ENCODE measurements at places on chromosomes 1 and 21.

DNA sequence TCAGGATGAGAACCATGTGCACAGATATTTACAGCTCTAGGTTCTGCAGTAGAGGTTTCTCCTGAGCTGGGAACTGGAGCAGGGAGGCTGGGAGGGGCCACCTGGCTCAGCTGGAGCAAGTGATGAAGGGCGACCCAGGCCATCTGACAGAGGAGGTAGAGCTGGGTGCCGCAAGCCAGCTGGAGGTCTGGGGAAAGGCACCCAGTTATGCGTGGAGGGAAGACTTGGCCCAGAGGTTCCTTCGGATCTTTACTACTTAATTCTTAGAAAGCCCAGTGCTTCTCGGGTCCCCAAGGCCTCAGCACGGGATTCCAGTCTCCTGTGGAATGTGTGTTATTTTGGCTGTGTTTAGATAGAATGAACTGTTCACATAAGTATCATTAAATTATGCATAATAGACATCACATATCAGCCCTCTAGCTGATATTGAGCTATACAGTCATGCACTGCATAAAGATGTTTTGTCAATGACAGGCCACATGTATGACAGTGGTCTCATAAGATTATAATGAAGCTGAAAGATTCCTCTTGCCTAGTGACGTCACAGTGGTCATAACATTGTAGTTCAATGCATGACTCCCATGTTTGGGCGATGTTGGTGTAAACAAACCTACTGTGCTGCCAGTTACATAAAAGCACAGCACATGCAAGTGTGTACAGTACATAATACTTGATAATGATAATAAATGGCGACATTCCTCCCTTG is 245.1 kb downstream of the RHOU start:
- DNase-seq = peak; percentile 10

- peak; percentile 83 for DNase-seq
These were observed 34.3 kb upstream of the ECE1 start for GRCh38 chr1:21324368-21325141.

- DNase-seq = no peak
These were observed 6.0 kb upstream of the SLC27A3 start for GRCh38 chr1:153769221-153769620.

DNA sequence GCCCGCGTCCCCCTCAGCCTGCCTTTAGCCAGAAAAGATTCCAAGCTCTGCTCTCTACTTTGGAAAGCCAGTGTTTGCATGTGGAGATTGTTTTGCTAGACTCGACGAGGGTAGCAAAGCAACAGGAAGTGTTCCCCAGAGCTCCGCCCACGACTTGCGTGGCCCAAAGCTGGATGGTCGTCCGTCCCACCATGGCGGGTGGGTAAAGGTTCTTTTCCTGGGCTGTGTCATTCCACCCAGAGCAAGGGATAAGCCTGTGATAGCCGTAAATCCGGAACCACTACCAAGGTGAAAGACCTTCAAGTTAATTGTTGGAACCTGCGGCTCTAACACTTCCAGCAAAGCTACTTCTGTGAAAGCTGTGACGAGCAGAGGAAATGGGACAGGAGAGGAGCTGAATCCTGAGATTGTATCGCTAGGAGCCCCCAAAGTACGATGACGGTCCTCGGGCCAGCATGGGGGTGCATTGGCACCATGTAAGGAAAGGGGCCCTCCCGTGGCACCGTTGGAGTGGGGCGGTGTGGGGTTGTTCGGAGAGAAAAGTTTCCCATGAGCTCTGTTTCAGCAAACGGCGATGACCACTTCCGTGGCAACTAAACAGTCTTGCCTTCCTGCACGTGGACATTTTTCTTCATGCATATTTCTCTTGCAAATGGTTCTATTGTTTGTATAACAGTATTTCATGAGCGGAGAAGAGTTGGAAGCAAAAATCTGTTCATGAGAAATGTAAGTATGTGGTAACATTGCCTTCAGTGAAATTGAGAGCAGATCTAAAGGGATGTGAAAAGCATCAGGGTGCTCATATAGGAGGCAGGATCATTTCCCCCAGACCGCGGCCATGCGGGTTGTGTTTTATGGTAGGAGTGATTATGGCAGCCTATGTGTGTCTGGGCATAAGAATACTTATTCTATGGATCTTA is 8.4 kb downstream of the MX2 start:
- DNase-seq = no peak

DNA sequence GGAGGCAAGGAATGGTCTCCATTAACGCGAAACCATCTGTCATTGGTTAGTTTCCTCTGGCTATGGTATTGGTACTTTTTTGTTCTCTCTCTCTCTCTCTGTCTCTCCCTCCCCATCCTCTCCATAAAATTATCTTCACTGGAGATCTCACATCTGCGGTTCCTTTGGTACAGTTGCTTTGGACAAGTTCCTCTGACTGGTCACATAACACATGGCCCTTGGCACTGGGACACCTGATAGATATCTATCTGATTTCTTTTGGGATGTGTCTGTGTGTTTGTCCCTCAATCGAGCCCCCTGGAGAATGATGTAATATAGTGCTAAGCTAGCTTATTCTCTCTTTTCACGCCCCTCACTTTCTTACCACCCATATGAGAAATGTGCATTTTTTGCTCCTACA is 682.0 kb upstream of the B3GALT2 start:
- no peak for DNase-seq

DNA sequence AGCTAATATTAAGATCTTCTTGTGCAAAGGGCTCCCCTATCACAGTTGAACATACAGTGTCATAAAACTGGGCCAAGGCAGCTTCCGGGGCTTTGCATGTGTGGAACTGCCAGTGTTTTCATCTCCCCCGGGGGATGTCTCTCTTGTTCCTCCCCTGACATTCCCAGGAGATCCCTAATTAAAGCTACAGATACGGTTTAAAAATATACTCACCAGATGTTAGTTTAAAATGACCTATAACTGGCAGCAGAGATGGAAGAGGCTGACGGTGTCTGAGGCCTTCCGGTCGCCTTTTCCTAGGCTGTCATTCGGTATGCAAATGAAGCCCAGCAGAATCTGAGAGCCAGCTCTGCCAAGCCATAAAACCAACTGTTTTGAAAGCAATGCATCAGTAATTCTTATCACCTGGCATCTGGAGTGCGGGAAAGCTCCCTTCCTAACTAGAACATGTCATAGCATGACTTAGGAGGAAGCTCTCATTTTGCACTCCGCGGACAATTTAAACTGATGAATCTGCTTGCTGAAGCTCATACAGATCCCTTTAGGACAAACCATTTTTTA is 436.5 kb upstream of the VAMP3 start:
- peak; percentile 13 for DNase-seq

GRCh38 chr21:34640858-34641257 is 25.9 kb upstream of the RCAN1 start:
- DNase-seq = peak; percentile 89

DNA sequence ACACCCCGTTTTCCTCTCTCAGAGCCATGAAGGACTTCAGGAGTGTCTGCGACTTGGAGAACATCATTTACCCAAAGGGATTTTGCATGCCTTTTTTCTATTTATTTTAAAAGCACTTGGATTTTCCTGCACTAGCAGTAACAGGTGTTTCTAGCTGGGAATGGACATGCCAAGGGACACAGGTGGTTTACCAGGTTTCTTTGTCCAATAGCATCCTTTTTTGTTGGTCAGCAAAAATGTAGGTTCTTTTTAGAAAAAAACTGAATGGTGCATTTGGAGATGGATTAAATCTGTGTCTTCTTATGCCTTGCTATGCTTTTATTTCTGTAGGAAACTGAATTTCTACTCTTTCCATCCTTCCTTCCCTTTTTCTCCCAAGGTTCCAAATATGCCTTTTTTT is 132.8 kb upstream of the COL6A1 start:
- DNase-seq = no peak

DNA sequence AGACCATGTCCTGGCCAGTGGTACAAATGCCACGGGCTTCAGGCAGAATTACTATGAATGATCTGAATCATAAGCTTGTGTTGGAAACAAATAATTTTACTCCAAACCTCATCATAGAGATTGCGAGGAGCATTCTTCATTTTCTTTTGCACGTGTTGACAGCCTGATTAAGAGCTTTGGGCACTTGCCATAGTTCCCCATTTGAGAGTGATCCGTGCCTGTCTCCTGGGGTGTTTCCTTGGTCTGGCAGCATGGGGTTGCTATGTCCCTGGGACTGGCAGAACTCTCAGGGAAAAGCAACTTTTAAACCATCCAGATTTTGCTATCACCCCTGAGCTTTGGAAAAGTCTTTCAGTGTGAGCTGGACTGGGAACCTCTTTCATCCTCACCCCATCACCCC is 54.3 kb upstream of the KCNJ6 start:
- DNase-seq = no peak

GRCh38 chr1:5503556-5504363 is 488.5 kb downstream of the NPHP4 start:
- no peak for DNase-seq

DNA sequence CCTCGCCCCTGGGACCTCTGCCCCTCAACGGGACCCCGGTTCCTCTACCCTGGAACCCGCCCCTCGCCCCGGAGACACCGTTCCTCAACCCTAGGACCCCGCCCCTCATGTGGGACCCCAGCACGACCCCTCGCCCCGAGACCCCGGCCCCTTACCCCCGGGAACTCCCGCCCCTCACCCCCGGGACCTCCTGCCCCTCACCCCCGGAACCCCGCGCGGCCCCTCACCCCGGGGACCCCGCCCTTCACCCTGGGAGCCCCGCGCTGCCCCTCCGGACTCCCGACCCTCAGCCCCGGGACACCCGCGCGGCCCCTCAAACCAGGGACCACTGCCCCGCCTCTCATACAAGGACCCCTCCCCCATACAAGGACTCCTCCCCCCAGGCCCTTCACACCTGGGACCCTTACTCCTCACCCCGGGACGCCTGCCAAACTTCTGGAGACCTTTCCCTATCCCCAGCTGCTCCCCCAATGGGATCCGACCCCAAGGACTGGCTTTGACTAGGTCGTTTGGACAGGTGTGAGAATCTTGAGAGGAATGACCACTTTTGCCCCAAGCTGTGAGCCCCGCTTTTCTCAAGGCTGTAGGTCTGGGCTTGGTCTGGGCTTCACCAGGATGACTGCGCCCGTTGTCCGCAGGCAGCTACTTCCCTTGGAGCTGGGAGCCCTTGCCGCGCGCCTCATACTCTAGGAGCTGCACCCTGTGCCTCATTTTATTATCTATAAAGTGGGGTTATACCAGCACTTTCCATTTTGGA is 843 bp downstream of the DIP2A start:
- DNase-seq = peak; percentile 62

DNA sequence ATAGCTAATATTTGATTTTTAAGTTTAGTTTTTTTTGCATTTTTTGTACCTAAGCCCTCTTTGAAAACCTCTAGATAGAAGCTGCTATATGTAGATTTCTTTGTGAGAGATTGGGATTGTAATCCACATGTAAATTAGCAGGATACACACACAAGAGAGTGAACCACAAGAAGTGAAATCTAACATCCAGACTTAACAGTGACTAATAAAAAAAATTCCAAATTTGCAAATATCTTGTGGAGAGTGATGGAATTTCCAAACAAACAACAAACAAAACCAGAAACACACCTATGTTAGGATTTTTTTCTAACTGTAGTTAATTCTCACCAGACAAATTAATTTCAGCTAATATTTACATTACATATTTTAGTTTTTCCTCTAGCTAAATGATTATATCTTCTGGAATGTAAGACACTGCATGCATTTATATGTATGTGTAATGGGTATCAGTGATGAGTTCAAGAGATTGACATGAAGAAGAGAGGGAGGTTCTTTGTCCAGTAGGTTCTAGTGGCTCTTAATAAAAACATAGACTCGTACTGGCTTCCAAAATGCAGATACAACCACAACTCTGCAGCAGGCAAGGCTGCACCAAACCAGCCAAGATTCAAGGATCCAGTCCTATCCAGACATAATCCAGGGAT is 12.8 kb downstream of the CLDN17 start:
- DNase-seq = no peak

DNA sequence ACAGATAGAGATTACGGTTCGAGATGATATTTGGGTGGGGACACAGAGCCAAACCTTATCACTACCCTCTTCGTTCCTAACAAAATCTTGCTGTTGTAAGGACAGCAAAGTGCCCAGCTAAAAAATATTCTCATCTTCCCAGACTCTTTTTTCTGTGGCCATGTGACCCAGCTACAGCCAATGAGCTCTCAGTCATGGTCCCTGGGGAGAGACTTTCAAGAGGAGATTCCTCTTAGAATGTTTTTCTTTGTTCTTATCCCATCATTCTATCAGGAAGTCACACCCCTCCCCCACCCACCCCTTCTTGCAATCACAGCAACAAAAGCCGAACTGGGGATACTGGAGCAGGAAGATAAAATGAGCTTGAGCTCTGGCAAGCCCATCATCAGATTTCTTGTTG is 247.1 kb downstream of the CHRM3 start:
- no peak for DNase-seq

GRCh38 chr1:210339500-210339899 is 10.8 kb downstream of the HHAT start:
- no peak for DNase-seq

DNA sequence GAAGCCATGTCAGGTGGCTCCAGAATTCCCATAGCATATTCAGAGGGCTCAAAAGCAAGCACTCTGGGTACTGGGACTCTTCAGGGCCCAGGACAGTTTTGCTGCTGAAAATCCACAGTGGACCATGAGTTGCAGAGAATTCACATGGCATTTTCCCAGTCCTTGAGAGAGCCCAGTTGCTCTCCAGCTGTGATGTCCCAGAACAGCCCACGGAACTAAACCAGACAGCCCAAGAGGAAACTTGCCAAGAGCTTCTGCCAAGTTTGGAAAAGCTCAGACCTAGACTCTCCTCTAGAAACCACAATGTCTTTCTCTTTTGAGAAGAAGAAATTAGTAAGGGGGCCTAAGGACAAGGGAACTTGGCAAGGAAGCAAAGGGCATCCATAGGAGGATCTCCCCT is 69.4 kb downstream of the RGS2 start:
- no peak for DNase-seq

DNA sequence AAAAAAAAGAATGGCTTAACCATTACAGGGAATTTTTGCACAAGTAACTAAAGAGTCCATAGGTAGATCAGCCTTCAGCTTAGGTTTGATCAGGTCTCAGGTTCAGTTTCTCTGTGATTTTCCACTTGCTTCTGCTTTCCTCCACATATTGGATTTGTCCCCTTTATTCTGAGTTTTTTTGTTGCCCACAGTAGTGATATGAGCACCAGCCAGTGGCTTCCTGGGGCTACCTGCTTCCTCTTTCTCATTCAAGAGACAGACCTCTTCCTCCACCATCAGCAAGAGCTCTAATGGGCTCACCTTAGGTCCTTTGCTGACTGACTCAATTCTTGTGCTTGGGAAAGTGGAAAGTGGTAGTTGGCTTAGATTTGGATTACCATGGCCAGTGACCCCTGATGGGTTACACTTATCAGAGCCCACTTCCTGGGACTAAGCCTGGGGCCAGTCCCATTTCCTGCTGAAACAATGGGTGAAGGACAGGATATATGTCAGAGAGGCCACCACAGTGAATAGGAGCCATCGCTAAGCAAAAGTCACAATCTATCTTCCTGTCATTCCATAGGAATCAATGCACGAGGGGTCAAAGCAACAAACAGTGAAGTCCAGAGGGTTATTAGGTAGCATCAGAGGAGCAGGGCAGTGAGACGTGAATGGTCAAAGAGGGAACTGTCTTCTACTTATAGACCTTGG is 12.8 kb upstream of the PLA2G2E start:
- DNase-seq = no peak
